Hindlimb muscle (tissue), 1 donor: ENCODE measurements at places on chromosomes 1 and 21.

- no peak for DNase-seq
These were observed 35.2 kb downstream of the KANK4 start for GRCh38 chr1:62283986-62284385.

DNA sequence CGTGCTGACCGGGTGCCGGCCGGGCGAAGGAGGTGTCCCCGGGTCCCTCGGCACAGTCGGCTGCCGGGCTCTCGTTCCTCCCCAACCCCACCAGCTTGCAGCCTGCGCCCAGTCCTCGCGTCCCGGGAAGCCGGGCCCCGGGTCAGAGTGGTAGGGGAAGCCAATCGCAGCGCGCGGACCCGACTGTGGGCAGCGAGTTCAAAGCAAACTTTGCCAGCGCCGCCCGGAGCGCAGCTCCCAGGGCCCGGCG is 328 bp downstream of the MYCL start:
- DNase-seq: no peak

- no peak for DNase-seq
These were observed 34.7 kb upstream of the GPR25 start for GRCh38 chr1:200837931-200838571.

DNA sequence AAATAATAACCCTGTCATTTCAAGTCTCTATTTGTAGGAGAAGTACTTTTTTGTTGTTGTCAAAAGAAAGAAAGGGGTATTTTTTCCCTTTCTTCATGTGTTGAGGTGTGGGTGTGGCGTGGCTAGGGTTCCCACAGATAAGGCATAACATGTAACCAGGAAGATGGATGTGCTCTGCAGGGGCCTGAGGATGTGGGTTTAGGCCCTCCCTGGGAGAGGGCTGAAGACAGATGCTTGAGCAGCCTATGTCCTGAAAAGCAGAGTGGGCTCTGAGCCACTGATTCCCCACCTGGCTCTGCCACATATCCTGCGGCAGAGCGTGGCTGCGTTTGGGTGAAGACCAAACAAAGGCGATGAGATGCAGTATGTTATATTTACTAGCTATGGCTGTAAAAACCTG is 13.9 kb upstream of the ADAR start:
- no peak for DNase-seq

DNA sequence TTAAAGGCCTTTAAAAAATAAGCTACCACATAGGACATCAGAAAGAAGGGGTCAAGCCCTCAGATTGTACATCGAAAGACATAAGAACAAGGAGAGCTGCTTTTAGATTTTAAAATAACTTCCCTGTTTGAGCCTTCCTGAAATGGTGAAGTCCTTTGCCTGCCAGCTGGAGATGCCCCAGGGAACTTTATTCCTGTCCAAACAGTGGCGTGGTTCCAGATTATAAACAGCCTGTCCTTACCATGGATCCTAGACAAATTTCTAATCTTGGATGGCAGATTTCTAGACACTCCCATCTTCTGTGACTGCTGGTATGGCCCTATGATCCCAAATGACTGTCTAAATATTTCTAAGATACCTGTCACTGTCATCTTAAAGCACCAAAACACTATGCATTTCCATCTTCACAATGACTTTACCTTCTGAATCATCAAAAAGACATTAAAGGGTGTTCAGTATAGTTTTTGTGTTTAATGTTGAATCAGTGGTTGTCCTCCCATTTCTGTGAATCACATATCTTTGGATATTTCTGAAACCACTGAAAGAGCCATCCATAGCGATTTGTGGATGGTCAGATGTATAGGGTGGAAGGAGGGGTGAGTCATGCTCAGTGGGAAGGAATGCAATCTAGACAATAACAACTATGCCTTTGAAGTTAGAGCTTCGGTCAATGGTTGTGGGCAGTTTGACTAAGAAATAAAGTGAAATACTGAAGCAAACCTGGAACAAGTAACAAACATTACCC is 23.2 kb downstream of the ILDR2 start:
- no peak for DNase-seq

DNA sequence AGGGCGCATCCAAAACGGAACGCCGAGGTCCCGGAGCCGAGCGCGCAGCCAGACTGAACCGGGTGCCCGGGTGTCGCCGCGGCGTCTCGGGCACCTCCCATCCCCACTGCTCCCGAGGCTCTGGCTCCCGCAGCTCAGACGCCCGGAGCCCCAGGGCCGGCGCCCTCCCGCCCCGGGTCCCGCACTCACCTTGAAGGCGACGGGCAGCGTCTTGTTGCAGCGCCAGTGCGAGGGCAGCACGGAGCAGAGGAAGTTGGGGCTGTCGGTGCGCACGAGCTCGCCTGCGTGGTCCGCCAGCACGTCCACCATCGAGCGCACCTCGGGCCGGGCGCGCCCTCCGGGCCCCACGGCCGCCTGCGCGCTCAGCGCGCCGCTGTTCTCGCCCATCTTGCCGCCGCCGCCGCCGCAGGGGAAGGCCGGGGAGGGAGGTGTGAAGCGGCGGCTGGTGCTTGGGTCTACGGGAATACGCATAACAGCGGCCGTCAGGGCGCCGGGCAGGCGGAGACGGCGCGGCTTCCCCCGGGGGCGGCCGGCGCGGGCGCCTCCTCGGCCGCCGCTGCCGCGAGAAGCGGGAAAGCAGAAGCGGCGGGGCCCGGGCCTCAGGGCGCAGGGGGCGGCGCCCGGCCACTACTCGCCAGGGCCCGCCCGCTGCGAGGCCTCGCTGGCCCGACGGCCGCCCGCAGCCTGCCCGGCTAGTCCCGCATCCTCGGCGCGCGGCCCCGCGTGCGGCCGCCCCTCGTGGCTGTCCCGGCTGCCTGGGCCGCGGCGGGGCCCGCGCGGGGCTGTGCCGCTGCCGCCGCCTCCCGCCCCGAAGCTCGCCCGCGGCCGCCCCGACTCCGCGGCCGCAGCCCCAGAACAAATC is 447 bp downstream of the RUNX3 start:
- DNase-seq: no peak

- DNase-seq: no peak
These were observed 26.3 kb downstream of the MYOG start for GRCh38 chr1:203059485-203059884.

GRCh38 chr1:157181790-157182189 is 43.6 kb upstream of the ETV3 start:
- no peak for DNase-seq

DNA sequence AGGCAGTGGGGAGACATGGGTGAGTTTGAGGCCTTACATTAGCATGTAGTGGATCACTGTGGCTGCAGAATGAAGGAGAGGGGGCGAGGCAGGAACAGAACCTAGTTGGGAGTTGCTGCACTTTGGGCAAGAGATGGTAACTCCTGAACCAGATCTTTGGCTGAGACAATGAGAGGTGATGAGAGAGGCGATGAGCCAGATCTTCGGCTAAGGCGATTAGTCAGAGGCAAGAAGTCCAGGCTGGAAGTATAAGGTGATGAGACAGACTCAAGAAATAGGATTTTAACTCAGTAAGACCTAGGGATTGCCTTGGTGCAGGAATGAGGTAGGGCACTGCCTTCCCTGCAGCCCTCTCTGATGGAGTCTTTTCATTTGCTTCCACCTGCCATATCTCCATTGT is 9.1 kb upstream of the ARTN start:
- no peak for DNase-seq

GRCh38 chr1:245834002-245834401 is 673.1 kb downstream of the SMYD3 start:
- DNase-seq: no peak

- DNase-seq: peak; percentile 65
These were observed 685 bp upstream of the VAMP4 start for GRCh38 chr1:171742577-171742922.

DNA sequence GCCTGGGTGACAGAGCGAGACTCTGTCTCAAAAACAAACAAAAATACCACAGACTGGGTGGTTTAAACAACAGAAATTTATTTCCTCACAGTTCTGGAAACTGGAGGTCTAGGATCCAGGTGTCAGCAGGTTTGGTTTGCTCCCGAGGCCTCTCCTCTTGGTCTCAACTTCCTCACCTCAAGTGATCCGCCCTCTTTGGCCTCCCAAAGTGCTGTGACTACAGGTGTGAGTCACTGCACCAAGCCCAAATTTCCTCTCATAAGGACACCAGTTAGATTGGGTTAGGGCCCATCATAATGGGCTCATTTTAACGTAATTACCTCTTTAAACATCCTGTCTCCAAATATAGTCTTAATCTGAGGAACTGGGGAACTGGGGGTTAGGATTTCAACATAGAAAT is 35.5 kb downstream of the MFSD2A start:
- no peak for DNase-seq

DNA sequence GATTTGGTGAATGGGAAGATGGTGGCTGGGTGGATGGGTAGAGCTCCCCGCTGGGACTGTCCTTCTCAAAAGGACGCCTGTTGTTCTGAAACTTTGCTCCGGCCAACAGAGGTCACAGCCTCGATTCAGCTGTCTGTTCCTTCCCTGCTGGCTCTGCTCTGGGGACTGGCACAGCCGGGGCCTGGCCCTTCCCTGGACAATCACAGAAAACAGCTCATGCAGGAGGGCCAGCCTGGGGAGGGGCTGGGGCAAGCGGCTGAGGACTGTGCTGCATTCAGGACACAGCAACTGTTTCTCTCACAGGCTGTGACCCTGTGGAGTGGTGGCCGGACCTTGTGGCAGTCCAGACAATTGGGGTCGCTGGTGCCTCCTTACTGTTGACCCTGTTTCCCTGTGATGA is 110.7 kb upstream of the TMEM51 start:
- DNase-seq: no peak

- no peak for DNase-seq
These were observed 10.0 kb upstream of the ABCG1 start for GRCh38 chr21:42208801-42209490.

GRCh38 chr1:14822493-14822892 is 224.0 kb downstream of the KAZN start:
- DNase-seq: no peak

DNA sequence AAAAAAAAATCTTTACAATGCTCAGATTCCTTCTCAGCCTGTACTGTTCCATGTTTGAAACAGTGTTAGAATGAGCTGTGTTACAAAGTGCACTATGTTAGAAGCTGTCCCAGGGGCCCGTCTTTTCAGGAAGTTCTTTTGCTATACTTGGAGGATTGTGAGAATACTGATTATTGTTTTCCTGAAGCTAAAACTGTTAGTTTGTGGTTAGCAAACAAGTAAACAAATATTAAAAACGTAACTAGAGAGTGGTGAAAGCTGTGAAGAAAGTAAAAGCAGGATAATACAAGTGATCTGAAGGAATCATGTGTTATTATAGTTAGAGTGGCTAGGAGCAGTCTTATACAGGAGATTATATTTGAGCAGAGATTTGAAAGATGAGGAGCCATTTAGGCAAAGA is 35.6 kb downstream of the CAMSAP2 start:
- no peak for DNase-seq

DNA sequence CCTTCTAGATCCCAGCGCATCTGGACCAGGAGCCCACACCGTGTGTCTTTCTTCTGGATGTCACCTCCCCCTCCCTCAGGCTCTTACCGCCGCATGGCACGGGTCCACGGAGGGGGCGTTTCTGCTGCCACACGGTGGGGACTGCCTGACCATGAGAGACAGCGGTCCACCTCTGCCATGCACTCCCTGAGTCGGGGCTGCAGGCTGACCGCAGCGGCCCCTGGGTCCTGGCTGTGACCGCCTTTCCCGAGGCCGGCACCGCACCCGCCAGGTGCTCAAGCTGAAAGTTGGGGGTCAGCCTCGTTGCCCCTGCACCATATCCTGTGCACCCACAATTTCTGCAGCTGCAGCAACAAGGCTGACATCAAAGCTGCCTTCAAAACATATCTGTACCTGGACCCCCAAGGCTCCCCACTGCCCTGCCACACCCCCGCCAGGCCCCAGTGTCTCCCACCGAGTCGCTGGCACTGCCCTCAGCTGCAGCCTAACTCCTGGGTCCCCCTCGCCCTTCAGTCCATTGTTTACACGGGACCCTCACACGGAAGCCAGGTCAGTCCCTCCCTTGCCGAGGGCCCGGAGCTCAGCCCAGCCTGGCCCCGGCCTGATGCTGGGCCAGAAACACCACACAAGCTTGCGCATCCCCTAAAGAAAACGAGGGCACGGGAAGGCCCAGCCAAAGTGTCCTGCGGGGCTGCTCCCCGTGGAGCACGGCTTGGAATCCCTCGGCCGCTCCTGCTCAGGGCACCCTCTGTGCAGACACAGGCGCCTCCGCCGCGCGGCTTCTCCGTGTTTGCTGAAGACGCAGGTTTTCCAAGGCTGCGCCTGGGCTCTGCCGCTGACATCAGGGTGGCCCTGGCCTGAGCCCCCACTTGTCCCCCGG is 51.9 kb downstream of the MORN1 start:
- DNase-seq: no peak

DNA sequence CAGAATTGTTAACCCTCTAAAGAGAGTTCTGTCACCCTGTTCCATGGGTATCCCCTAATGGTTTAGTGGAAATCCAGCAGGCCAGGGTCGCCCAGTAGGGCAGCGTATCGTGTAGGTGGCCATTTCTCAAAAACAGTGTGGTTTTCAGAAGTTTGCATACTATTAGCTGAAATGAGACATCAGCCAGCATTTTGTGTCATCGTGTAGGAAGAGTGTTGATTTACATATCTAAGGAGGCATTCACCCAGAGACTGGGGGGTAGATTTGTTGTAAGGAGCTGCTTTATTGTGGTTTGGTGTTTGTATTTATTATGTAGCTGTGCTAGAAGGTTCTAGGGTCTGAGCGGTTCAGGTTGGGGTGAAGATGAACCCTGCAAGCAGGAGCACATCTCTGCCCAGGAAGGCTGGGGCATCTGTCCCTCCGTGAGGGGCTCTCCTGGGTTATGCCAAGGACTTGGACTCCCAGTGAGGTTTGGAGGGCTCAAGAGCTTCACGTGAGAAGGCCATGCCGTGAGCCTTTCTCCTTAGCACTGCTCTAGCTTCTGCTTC is 174.4 kb downstream of the PGBD5 start:
- no peak for DNase-seq

GRCh38 chr1:237774246-237774645 is 116.5 kb downstream of the ZP4 start:
- no peak for DNase-seq

DNA sequence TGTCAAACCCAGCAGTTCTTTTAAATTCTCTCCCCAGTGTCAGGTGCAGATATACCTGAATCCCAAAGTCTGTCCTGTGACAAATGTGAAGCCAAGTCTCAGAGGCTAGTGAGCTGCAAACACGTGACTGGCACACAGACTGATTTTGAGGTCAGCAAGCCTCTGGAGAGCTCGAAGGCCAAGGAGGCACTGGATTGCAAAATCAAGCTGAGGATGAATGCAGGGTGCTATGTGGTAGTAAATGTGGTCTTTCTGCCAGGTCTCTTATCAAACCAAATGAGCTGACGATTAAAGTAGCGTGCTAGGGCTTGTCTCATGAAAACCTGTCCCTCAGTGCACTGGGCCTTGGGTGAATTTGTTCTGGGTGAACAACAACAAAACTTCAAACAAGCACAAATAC is 20.6 kb downstream of the GPR3 start:
- no peak for DNase-seq

GRCh38 chr1:25204797-25205480 is 27.4 kb downstream of the SYF2 start:
- DNase-seq: peak; percentile 54

GRCh38 chr1:17365293-17365692 is 6.7 kb upstream of the PADI6 start:
- DNase-seq: no peak

GRCh38 chr1:22572818-22573217 is 9.5 kb downstream of the EPHA8 start:
- DNase-seq: no peak
